Uterus (tissue), 4 donors: ENCODE measurements at places on chromosomes 7 and 10. TPM values are rescaled to one million over a fixed set of nuclear protein-coding genes. Genes with fewer than 3 reads are reported as not detected.

DNA sequence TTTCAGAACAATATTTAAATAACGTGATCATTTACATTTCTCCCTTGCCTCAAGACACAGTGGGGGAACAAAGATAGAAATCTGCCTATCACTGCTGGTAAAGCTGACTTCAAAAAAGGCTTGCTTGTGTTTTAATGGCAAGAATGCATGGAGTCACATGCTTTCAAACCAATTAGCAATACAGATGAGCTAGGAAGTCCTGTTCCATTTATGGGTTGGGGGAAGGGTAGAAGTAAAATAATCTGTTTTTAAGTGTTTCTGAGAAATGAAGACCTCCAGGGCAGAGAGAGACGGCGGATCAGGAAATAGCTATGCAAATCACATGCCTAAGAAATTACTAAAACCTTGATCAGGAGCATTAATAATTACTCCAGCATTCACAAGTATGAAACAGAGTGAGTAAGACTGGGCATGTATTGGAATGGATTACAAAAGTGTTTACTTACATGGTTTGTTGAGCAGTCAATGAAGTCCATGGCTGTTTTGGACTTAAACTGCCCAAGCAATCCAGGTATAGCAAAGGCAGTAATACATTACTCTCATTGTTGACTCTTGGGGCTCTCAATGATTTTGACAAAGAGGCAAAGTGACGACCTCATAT, 142.0 kb downstream of the ARID5B start:
- no peak for DNase-seq

DNA sequence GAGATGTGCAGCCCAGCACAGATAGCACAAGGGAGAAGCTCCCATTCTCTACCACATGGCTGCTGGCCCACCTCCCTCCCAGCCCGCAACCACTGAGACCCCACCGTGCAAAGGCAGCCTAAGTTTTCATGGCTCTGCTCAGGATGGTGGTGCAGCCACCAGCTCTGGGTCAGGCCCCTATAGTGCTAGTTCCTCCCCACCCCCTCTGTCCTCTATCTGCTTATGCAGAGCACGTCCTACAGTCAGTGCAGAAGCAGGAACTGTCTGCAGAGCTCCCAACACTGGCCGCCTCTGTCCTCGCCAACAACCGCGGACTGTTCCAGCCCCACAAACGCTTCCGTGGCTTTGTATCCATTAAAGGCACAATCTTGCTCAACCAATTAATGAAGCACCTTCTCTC, 278.9 kb downstream of the GRID1 start:
- no peak for DNase-seq

DNA sequence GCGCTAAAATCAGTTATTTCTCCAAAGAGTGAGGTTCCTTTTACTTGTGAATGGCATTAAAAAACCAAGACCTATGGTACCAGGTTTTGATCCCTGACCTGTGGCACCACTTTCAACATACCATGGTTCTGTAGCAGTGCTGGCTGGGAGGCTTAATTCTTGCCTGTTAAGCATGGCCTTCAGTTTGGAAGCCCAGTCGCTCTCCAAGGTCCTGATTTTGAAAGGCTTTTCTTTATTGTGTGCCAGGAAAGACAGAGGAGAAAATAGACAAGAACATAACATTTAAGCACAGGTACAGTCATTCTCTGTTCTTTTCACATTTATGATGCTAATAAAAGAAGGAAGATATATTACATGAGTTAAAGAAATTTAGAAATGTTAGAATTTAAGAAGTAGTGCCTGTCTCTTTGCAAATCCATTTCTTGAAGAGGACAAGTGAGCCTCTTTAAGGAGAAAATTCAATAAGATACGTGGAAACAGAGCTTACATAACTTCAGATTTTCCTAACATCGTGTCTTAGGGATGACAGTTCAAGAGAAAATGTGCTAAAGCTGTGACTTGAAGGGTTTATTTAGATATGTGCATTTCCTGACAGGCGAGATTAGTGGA, 357.6 kb downstream of the DPP6 start:
- DNase-seq: peak; percentile 28

ZNF783 gene
- 22.8 TPM for total RNA-seq

DPYSL4 gene
- 1.5 TPM for total RNA-seq

- no peak for DNase-seq
Observed at GRCh38 chr7:148702876-148703670, 4.4 kb downstream of the CUL1 start.

CTAGE4 gene
- total RNA-seq: 0.26 TPM

GRCh38 chr10:85608706-85609105, 757.9 kb downstream of the GRID1 start:
- no peak for DNase-seq

DNA sequence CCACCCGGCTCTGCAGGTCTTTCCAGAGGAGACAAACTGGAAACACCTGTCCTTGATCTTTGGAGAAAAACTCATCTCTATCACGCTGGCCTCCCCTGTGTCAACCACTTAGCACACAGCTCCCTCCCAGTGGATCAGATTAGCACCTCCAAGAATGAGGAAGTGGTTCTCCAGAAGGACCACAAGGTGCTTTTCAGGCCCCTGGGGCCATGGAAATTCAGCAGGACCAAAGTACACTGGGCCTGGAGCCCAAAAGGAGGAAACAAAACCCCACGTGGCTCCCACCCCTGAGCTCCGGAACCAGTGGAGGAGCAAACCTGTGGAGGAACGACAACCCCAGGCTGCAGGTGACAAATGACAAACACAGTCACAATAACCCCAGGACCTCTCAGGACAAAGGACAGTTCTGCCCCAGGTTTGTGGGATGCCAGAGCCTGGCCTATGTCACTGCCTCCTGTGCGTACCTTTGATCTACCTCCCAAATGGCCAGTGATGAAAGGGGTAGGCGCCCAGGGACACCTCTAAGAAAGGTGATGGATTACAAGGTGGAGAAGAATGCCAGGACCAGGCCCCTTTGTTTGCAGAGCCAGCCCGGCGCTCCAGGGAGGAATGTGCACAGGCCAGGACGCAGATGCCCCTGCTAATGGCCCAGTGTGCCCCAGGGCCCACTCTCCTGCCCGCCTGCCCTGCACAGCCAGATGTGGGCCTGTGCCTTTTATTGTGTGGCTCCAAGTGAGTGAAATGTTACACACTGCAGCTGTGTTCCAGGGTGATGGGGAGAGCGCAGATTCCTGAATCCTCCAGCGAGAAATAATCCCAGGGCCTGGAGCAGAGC, 5.7 kb downstream of the TNS3 start:
- peak; percentile 87 for DNase-seq

GRCh38 chr7:126715076-126715475, 537.7 kb downstream of the GRM8 start:
- no peak for DNase-seq

PROSER2 gene
- 25.6 TPM for total RNA-seq

- no peak for DNase-seq
Observed at GRCh38 chr7:31702354-31702753, 15.3 kb downstream of the PPP1R17 start.

BLVRA gene
- 59.7 TPM for total RNA-seq

WEE2 gene
- total RNA-seq: not detected

DNA sequence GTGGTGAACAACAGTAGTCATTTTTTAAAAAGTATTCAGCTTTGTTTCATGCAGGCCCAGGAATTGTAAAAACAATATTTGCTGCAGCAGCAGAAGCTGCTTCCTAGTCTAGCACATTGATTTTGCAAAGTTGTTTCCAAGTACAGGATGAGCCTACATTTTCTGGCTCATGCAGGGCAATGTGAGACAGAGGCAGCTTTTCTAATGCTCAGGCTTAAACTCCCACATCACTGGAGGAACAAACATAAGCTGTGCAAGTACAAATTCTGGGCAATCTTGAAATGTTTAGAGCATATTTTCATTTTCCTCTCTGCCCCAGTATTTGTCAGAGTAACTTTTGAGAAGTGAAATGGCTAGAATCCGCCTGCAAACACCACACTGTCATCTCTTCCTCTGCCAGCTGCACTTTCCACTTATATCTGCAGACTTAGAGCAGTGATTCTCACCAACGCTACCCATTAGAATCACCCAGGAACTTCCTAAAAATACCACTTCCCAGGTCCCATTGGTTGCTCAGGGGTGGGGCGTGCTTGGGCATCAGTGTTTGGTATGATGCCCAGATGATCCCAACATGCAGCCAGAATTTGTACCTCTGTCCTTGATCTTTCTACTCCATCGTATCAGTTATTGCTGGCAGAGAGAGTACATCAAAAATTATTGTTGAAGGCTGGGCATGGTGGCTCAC, 304.1 kb upstream of the LRGUK start:
- no peak for DNase-seq

NCF1 gene
- total RNA-seq: 21.0 TPM

HDAC9 gene
- total RNA-seq: 83.3 TPM

- DNase-seq: no peak
Observed at GRCh38 chr10:6148251-6148701, 54.5 kb upstream of the PFKFB3 start.

DNA sequence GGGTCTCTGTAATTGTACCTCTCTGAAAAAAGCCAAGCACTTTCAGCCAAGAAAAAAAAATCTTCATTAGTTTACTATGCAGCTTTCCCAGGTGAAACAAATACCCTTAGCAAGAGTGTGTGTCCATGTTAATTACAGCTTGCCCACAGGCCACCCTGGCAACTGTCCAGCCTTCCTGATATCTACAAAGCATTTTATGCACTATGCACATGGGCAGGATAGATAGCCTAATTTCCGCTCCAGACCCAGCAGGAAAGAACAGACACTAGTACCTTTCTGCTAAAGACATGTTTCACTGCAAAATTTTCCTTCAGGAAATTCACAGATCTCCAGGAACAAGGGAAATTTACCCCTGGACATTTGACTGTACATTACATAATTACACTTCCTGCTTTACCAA, 24.4 kb downstream of the CACNA2D1 start:
- DNase-seq: no peak

- DNase-seq: no peak
Observed at GRCh38 chr7:77786018-77786417, 12.2 kb downstream of the TMEM60 start.

GRCh38 chr10:118965096-118965495, 64.4 kb upstream of the NANOS1 start:
- DNase-seq: no peak

GRCh38 chr7:14069961-14070360, 80.5 kb upstream of the ETV1 start:
- DNase-seq: no peak

PRLHR gene
- total RNA-seq: 0.90 TPM

GRCh38 chr7:54781134-54781920, 22.3 kb upstream of the SEC61G start:
- DNase-seq: no peak

GRCh38 chr10:46304062-46304461, 17.3 kb downstream of the ANTXRL start:
- DNase-seq: no peak

DNA sequence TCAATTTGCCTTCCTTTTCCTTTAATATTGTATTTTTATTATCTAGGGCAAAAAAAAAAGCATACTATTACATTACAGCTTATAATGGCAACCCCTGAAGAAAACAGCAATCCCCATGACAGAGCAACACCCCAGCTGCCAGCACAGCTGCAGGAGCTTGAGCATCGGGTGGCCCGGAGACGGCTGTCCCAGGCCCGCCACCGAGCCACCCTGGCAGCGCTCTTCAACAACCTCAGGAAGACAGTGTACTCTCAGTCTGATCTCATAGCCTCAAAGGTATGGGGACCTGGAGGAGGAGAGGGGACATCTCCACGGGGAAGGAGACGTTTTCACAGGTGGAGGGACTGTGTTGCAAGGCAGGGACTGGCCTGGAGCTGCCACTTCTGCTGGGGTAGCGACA, 6.8 kb downstream of the STRA8 start:
- no peak for DNase-seq

- DNase-seq: no peak
Observed at GRCh38 chr10:133168617-133169031, 8.6 kb downstream of the KNDC1 start.

CPN1 gene
- total RNA-seq: not detected
